HFF-Myc (cell line): ENCODE measurements at places on chromosomes 5 and 9.
A peak's percentile ranks its signal among the peaks of the same experiment; 100 is the strongest.

GRCh38 chr5:14011089-14012020 lies 66.9 kb upstream of the DNAH5 start:
- DNase-seq, result peak; percentile 52

- no peak for DNase-seq
Observed at GRCh38 chr9:68472119-68472518, 68.6 kb downstream of the TMEM252 start.

DNA sequence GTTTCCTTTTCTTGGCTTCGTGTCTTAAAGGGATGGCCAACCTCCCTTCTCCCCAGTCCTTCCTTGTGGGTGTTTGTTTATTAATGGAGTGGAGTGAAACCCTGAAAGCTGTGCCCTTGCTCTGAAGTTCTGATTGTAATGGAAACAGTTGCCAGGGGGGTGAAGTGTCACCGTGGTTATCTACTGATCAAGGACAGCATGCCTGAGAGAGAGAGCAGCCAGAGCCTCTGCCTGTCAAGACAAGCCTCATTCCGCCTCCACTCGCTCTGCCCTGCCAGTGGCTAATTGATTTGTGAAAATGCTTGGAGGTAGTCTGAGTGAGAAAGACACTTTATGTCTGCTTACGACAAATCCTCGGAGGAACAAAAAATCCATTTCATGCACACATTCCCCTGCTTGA lies 143.7 kb upstream of the SLC30A5 start:
- no peak for DNase-seq

DNA sequence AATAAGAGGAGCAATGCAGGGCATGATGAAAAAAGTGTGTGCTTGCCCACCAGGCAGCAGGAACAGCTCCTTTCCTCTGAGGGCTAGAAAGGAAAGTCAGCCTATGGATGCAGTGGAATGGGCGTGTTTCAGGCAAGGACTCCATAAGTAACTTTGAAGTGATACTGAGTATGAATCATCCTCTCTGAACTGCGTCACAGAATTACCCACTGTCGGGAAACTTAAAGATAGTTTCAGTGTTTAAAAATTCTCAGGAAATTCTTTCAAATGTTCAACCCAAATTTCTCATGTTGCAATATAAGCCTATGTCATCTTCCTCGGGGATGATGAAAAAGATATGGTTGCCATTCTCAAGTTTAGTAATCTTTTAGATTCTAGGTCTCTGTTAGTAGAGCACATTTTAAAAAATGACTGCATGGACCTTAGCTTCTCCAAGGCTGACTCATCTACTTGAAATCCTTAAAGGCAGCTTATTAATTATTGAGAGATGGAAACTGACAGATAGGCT lies 27.7 kb downstream of the PTCD2 start:
- peak; percentile 72 for DNase-seq

GRCh38 chr9:69324549-69325401 lies at the start of gene ENTREP1:
Gene ENTREP1 (plus strand): TSS chr9:69325215. CDS start chr9:69325310, 95 bp downstream.
- no peak for DNase-seq

- no peak for DNase-seq
Observed at GRCh38 chr5:109168151-109168550, 241.6 kb downstream of the PJA2 start.

DNA sequence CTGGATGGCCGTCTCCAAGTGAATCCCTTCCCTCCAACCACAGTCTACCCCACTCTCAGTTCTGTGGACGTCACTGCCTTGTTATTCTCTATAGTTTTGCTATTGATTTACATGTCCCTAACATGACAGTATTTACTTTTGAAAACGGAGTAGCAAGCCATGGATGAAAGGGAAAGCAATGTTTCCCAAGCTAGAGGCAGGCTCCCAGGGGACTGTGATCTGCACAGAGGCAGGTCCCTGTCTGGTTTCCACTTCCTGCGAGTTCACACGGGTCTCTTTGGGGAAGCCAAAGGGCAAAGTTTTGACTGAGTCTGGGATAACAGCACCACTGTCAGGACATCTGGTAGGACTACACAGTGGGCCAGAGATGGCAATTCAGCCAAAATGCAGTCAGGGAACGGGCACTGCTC lies 12.7 kb downstream of the C9orf153 start:
- no peak for DNase-seq

GRCh38 chr5:62581836-62582597 lies 3.4 kb downstream of the LRRC70 start:
- DNase-seq, result no peak
